ENCODE measurements at places on chromosomes 6 and 20.

GRCh38 chr6:116564921-116565872 is 6.1 kb upstream of the RWDD1 start:
- DNase-seq = no peak

DNA sequence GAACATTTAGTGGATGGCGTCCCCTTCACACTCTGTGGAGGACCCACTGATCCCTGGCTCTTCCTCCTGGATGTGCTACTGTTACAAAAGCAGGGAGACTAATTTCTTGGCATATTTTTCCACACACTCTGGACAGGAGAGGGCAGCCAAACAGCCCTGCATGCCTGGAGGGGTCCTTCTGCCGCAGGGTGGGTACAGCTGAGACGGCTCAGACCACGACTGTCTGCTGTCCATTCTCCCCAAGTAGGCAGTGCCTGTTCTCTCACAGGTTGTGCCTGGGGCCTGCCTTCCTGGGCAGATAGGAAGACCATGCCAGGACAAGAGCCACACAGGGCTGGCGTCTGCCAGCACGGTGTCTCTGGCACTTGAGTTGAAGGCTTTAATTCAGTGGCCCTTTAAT is 260.1 kb downstream of the FOXC1 start:
- DNase-seq = no peak

GRCh38 chr6:5403609-5404008 is 142.3 kb downstream of the FARS2 start:
- no peak for DNase-seq

- no peak for DNase-seq
These were observed 90.1 kb upstream of the MAP7 start for GRCh38 chr6:136640132-136640915.

DNA sequence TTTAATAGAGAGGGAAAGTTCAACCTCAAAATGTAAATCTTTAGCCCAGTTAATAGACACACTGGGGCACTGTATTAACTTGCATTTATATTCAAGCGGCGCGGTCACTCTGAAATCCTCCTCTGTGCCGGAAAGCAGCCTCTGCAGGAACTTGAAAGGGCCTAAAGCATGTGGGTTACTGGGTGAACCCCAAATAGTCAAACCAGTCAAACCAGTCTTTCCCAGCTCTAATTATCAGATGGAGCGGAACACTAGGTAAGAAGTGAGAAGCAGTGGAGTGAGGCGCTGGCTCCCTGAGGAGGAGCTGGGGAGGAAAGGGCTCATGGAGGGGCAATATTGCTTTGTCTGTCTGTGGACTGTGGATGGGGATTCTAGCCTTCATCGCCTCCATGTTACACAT is 531.3 kb downstream of the QKI start:
- no peak for DNase-seq

GRCh38 chr20:4507288-4507719 is 214.4 kb upstream of the PRND start:
- DNase-seq = no peak

GRCh38 chr6:89368107-89368506 is 15.6 kb upstream of the UBE2J1 start:
- DNase-seq = no peak

DNA sequence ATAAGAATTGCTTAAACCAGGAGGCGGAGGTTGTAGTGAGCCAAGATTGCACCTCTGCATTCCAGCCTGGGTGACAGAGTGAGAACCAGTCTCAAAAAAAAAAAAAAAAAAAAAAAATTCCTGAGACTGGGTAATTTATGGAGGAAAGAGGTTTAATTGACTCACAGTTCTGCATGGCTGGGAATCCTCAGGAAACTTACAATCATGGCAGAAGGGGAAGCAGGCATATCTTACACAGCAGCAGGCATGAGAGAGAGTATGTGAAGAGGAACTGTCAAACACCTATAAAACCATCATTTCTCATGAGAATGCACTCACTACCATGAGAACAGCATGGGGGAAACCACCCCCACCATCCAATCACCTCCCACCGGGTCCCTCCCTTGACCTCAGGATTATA is 1.8 kb upstream of the FKBP1A start:
- DNase-seq = no peak

- no peak for DNase-seq
These were observed 263.7 kb downstream of the TAF4 start for GRCh38 chr20:61801857-61802442.

GRCh38 chr6:44925100-44925739 is 402.9 kb upstream of the RUNX2 start:
- DNase-seq = no peak

DNA sequence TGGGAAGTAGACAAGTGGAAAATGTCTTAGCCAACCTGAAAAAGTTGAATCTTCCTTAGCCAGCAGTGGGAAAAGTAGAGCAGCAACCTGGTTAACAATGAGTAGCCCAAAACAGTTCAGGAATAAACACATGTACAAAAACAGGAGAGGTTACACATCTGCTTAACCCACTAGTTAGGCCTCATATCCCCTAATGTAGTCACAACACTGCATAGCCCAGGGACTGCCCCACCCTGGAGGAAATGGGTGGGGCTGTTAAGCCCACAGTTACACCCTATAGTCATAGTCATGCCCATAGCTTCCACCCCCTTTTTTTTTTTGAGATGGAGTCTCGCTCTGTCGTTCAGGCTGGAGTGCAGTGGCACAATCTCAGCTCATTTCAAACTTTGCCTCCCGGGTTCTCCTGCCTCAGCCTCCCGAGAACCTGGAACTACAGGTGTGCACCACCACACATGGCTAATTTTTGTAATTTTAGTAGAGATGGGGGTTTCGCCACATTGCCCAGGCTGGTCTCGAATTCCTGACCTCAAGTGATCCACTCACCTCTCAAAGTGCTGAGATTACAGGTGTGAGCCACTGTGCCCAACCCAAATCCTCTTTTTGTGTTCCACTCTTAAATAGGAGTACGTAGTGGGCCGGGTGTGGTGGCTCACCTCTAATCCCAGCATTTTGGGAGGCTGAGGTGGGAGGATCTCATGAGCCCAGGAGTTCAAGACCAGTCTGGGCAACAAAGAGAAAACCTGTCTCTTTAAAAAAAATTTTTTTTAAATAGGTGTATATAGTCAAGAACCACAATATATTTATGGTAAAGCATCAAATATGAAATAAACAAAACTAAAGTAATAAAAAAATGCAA is 24.5 kb downstream of the ILRUN start:
- peak; percentile 49 for DNase-seq

DNA sequence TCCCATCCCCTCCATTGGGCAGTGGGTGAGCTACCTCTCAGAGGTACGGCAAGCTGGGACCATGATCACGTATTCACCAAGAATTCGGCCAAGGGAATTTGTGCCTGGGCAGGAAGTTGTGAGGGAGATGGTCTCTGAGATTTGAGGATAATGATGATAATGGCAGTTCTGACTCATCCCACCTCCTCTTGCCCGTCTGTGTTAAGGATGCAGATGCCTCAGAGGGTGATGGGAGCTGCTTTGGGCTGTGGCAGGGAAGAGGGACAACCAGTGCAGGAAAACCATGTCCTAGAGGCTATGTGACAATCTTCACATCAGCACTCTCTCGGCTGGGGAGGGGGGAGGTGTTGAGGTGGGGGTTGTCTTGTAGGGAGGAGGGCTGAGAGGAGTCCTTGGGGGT is 4.3 kb downstream of the TGM6 start:
- DNase-seq = no peak

DNA sequence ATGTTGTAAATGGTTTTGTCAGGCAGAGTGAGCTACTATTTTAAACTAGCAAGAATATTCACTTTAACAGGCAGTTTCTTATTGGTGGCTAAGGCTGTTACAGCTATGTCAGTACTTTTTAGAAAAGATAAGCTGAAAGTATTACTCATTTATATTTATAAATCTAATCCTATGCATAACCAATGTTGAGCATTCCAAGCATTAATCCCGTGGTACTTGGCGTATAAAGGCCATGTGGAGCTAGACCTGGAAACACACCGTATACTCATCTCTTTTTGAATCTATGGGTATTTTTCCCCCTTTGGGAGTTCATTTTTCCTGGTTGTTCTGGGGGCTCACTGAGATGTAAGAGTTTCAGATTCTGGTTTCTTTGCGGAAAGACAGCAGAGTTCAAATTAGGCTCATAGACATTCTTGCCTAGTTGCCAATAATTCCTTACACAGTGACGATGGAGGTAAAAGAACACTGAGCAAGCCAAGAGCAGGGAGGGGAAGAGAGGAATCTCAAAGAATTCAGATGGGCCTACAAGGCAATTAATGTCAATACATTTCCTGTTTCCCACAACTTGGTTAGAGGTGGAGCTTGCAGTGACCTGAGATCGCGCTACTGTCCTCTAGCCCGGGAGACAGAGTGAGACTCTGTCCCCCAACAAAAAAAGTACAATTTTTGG is 211.5 kb downstream of the SOX4 start:
- no peak for DNase-seq

GRCh38 chr20:44028003-44028730 is 113.5 kb downstream of the TOX2 start:
- no peak for DNase-seq
